Effector memory CD4-positive, alpha-beta T cell (primary cell): ENCODE measurements at places on chromosomes 4 and X.

- DNase-seq = no peak
Measured at GRCh38 chr4:126838941-126839679, 793.6 kb upstream of the INTU start.

DNA sequence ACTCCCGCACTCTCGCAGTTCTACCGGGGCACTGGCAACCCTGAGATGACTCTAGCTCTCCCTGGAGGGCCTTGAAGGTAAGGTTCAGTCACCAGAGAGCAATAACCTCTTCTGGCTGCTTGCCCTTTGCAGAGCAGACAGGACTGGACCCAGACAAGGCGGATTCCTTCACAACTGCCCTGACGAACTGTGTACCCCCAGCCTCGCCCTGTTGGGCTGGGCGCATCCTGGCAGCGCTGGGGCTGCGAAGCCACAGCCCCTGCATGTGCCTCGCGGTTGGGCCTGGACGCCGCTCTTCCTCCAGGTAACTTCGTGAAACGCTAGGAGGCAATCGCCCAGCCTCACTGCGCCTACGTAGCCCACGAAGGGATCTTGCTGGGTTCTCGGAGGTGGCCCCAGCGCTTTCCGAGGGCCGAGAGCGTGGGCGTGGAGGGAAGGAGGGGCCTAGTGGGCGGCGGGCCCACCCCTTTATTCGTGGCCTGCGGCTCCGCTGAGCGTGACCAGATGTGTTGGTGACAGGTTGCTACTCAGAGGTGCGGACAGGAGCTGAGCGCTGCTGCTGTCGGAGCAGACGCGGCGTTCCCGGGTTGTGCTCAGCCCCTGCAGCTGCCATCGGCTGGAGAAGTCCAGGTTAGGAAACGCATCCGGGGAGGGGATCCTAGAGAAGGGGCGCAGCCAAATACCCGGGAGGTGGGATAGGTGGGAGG lies 1.9 kb upstream of the MAMLD1 start:
- DNase-seq = no peak

DNA sequence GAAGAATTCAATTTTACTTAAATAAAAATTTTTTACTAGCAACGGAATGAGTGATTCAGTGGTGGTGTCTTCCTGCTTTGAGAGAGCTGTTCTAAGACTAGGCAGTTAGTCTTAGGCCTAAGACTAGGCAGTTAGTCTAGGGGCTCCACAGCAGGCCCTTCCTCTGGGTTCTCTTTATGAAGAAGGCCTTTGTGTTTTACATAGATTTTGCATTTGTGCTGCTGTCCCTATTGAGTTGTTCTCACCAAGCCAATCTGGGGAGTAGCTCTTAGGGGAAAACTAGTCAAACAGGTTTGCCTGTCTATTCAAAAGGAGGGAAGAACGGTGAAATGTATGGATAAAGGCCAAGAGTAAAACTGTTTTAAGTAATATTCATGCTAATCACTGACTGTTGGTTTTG lies 7.6 kb downstream of the UGT8 start:
- no peak for DNase-seq

DNA sequence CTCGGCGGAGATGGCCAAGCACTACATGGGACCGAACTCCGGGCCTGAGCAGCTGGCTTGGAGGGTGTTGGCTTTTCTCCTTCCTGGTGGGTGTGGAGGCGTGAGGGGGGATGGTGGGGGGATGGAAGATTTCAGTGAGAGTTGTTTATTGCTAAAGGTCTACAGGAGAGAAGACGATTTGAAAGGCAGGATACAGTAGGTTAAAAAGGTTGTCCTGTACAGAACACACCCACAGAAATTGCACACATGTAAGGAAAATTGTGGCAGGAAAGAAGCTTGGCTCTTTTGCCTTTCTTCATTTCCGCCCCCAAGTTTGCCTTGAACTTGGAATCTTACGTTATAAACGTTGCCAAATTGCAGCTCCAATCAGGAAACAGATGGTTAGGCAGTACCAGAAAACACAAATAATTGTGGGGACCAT lies 74.1 kb upstream of the STOX2 start:
- no peak for DNase-seq

GRCh38 chr4:119659576-119659975 lies 31.0 kb upstream of the PDE5A start:
- no peak for DNase-seq

GRCh38 chrX:68944211-68944610 lies 115.4 kb downstream of the EFNB1 start:
- DNase-seq = no peak

- no peak for DNase-seq
Measured at GRCh38 chrX:2828959-2829411, 255 bp downstream of the GYG2 start.

- DNase-seq = no peak
Measured at GRCh38 chrX:20838477-20838876, 535.7 kb upstream of the CNKSR2 start.

DNA sequence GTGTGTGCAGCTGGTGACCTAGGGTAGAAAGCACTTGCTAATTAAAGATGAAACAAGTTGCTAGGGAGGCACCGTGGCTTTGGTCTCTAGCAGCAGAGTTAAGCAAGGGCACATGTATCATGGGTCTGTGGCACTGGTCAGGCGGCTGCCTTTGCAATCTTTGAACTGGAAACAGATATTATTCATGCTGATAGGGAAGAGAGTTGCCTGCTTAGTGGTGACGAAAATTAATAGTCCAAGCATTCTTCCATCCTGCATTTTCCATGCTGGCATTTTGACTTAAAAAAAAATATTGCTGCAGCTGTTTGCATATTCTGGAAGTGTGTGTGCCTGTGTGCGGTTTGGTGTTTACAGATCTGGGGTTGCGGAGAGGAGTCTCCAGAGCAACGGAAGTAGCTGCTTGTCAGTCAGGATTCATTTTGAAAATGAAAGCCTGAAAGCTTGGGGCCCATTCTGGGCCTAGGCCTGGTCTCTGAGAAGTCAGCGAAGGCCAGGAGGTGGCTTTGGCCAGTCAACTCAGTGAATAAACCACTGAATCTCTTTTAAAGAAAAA lies 2.3 kb upstream of the SOWAHD start:
- peak; percentile 26 for DNase-seq

- no peak for DNase-seq
Measured at GRCh38 chr4:102089850-102090621, 255.2 kb downstream of the SLC39A8 start.

DNA sequence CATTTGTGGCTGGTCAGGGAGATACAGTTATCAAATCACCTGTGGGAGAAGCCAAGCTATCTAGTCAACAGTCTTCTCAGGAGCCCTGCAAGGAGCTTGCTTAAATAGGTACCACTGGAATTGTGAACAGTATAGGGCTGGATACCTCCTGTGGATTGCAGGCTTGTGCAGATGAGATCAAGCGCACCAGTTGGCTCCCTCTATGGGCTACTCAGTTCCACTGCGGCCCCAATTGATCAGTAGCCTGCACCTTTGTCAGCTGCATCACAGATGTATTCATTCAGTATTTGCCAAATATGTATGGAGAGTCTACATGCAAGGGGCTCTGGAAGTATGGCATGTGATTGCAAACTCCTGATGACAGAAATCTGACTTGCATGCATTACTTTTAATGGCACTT lies 28.6 kb downstream of the TEX13A start:
- no peak for DNase-seq

DNA sequence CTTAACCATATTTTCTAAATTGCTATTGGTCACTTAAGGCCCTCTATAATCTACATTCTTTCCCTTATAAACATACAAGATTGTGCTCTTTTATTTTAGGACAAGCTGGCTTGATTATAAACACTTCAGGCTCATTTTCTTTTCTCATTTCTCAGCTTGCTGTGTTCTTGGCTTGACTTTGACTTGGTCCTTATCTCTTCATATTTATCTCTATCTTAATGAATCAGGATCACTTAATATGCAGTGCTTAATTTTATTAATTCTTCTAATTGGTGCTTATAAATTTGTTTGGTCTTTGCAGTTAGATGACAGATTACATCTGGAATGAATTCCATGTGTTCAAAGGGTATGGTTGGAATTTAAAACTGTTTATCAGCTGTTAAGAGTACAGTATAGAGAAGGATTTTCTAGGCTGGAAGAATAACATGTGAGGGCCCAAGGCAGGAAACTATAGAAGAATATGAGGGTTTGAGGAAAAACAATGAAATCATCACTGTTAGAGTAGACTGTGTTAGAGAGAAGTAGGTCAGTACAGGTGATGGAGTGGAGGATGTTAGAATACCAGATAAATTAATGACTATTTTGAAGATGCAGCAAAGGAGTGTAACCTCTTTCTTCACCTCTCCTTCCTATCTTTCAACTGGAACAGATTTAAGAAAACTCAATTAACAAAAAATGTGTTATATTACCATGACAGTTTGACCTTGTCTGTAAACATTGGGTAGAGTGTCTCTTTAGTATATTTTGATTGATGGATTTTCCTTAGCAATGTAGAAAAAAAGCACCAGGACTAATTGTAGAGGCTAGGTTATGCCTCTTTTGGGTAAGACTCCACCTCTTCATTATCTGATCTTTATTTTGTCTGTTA lies 169.6 kb downstream of the RAPGEF2 start:
- DNase-seq = no peak

- DNase-seq = no peak
Measured at GRCh38 chr4:16677001-16677944, 221.2 kb downstream of the LDB2 start.

- DNase-seq = no peak
Measured at GRCh38 chr4:57374866-57375595, 264.8 kb upstream of the IGFBP7 start.

- no peak for DNase-seq
Measured at GRCh38 chrX:125791787-125792186, 374.3 kb downstream of the DCAF12L2 start.

- peak; percentile 66 for DNase-seq
Measured at GRCh38 chr4:2935762-2936743, 27.2 kb downstream of the NOP14 start.

- no peak for DNase-seq
Measured at GRCh38 chr4:93157986-93158385, 670.6 kb upstream of the ATOH1 start.

DNA sequence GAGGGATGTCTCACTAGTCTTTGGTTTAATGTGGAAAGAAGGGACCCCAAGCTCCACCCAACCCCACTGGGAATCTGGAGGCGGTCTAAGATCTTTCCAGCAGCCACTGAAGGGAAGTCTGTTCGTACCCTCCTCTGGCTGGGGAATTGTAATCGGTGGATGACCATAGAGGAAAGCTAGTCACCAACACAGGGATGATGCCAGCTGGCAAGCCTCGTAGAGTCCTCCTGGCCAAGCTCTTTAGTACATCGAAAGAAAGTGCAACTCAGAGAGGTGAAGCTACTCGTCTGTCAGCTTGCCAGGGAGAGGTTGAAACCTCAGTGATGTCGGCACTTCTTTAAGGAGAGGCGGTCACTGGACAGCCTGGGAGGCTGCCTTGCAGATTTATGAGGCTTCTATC lies 58.7 kb downstream of the MAMLD1 start:
- DNase-seq = no peak

GRCh38 chr4:108166038-108166437 lies 2.7 kb downstream of the LEF1 start:
- no peak for DNase-seq

DNA sequence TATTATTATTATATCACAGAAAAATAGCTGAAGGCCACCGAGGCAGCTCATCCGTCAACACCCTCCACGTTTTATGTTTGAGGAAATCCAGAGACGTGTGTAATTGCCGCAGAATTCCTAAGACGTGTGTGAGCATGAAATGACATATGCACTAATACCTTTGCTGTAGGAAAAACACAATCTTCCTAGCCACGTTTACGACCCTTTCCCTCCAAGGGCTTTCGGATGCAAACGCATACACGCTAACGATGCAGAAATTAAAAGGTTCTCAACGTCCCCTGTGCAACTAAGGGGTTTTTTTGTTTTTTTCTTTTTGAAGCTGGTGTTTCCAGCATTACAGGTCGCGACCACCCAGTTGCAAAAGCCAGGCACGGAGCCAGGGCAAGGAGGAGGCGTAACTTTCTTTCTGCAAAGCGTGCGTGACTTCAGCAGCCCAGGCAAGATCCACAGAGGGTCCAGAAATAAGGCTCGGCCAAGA lies 33.8 kb downstream of the CRLF2 start:
- DNase-seq = no peak

GRCh38 chr4:111400741-111401140 lies 744.5 kb upstream of the FAM241A start:
- no peak for DNase-seq

- DNase-seq = no peak
Measured at GRCh38 chrX:57565198-57565597, 26.6 kb upstream of the ZXDB start.

GRCh38 chr4:11631416-11631815 lies 202.7 kb upstream of the HS3ST1 start:
- DNase-seq = no peak

GRCh38 chr4:6221851-6222760 lies 21.8 kb upstream of the JAKMIP1 start:
- peak; percentile 19 for DNase-seq

- no peak for DNase-seq
Measured at GRCh38 chrX:13081395-13082205, 37.2 kb upstream of the FAM9C start.

DNA sequence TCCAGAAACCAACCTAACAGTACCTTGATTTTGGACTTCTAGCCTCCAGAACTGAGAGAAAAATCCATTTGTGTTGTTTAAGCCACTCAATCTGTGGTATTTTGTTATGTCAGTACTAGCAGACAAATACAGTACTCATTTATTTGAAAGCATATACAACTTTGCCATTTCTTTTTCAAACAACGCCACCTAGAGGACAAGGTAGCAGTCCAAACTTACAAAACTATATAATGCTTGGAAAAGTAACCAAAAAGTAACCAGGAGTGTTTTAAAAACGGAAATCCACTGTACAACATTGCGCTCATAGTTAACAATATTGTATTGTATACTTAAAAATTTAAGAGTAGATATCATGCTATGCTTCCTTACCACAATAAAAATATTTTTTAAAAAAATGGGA lies 37.0 kb upstream of the FGF13 start:
- DNase-seq = no peak

GRCh38 chr4:73843369-73843768 lies 6.9 kb downstream of the CXCL6 start:
- DNase-seq = no peak

DNA sequence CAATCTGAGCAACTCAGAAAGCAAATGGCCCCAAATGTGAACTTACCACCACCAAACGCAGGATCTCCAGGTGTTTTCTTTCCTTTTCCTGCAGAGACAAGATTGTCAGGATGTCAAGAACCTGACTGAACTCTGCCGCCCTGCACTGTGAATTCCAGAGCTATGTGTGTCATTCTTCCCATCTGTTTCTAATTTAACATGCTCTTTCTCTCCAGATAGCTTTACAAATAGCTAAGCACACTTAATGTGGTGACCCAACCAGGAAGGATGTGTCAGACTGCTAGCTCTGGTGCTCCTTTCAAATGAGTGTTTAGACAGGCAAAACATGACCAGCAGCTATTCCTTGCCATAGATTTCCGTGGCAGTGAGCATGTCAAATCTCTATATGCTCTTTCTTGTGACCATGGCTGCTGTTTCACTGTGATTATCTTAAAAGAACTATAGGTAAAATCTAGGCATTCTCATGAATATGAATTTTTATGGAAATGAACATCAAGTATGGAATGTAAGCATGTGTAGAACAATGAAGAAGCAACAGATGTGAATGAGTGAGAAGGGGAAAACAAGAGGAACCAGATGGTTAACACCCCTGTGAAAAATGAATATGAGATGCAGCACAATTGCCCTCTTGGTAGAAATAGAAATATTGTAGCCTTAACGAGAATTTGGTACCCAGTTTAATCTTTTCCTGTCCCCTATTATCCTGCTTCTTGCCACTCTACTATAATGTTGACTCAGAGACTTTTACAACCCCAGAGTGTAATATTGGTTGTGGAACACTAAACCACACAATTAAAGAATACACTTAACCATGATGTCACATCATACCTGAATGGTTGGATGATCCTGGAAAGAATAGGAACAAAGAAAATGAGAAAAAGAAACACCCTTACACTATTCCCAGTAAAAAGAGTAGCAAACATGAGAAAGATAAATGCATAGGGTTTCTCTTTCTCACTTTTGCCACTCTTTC lies 247.8 kb upstream of the DKK2 start:
- DNase-seq = no peak
